Esophagus muscularis mucosa (tissue), 4 donors: ENCODE measurements at places on chromosomes 7 and 10. TPM values are rescaled to one million over a fixed set of nuclear protein-coding genes. Genes with fewer than 3 reads are reported as not detected.

GRCh38 chr7:117014099-117014656 lies 60.9 kb downstream of the ST7 start:
- no peak for DNase-seq

- no peak for DNase-seq
Observed at GRCh38 chr7:66187905-66188304, 17.2 kb upstream of the TPST1 start.

- no peak for DNase-seq
Observed at GRCh38 chr10:92222603-92223262, 68.1 kb downstream of the CPEB3 start.

- no peak for DNase-seq
Observed at GRCh38 chr10:104122225-104123107, 495 bp downstream of the SFR1 start.

GRCh38 chr7:146781352-146782116 lies 664.9 kb downstream of the CNTNAP2 start:
- DNase-seq: no peak

- DNase-seq: no peak
Observed at GRCh38 chr10:118735294-118735693, 19.5 kb downstream of the CACUL1 start.

GRCh38 chr10:113335592-113335991 lies 217.3 kb upstream of the HABP2 start:
- no peak for DNase-seq

GRCh38 chr10:5484205-5484604 lies 15.2 kb downstream of the CALML5 start:
- DNase-seq: no peak

- DNase-seq: no peak
Observed at GRCh38 chr10:76356557-76356956, 925.1 kb downstream of the LRMDA start.

DNA sequence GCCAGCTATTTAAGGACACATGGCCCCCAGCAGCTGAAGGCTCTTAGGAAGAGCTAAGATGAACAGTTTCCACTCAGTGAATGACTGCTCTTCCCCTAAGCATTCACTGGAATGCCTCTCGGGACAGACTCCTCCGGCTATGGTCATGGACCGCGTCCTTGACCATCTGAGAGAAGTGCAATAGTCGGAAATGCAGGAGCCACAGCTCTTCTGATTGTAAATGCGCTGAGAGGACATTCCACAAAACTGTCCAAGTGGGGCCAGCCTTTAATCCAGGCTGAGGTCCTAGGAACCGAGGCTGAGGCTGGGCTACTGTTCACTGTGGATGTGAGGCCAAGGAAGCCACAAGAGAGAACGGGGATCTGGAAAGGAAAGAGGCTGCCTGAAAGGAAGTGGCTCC lies 162.0 kb upstream of the TMEM72 start:
- no peak for DNase-seq

- no peak for DNase-seq
Observed at GRCh38 chr7:20779041-20779440, 7.6 kb downstream of the SP8 start.

GRCh38 chr10:94428766-94429707 lies 26.7 kb downstream of the TBC1D12 start:
- DNase-seq: no peak

GRCh38 chr10:18368682-18369081 lies 228.5 kb downstream of the CACNB2 start:
- no peak for DNase-seq

- DNase-seq: no peak
Observed at GRCh38 chr10:51642581-51642980, 56.8 kb downstream of the CSTF2T start.

- no peak for DNase-seq
Observed at GRCh38 chr10:650441-650851, 39.0 kb downstream of the DIP2C start.

- no peak for DNase-seq
Observed at GRCh38 chr7:131232768-131233167, 94.9 kb upstream of the MKLN1 start.

GRCh38 chr7:23713285-23714149 lies 3.5 kb downstream of the STK31 start:
- no peak for DNase-seq

DNA sequence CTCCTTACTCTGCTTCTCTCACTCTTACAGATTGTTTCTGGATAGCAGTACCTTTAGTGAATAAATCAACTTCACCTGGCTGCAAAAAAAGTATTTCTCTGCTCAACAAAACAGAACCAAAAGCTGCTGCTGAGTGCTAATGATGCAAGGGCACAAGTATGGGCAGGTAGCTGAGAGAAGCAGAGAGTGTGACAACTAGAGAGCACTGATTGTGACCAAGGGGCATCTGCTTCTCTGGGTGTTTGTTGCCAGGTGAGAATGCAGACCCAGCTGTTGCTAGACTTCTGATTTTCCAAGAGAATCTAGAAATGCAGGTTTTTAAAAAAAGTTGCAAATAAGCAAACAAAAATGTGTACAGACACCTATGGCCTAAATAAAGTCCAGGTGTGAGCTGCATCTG lies 25.3 kb upstream of the PPIF start:
- no peak for DNase-seq

GRCh38 chr10:72692994-72693781 lies 1.2 kb downstream of the MCU start:
- DNase-seq: no peak

- DNase-seq: no peak
Observed at GRCh38 chr10:36730316-36730715, 395.1 kb upstream of the ANKRD30A start.

GRCh38 chr10:114323023-114323422 lies 81.3 kb downstream of the AFAP1L2 start:
- no peak for DNase-seq

Gene PNLIPRP2
- not detected for total RNA-seq

Gene MAT1A
- not detected for total RNA-seq

Gene CAMK1D
- 9.8 TPM for total RNA-seq

Gene PDGFA
- total RNA-seq: 88.0 TPM

Gene SYT15
- total RNA-seq: 2.1 TPM

Gene GPC2
- 0.83 TPM for total RNA-seq

Gene NPY4R2
- not detected for total RNA-seq

Gene CCDC146
- total RNA-seq: 17.4 TPM

Gene SORCS3
- 0.40 TPM for total RNA-seq
